ENCODE measurements at places on chromosomes 1 and 21. TPM values are rescaled to one million over a fixed set of nuclear protein-coding genes. Genes with fewer than 3 reads are reported as not detected.

SLC1A7 gene
- 0.14 TPM for total RNA-seq

BNIPL gene
- total RNA-seq, result 0.22 TPM

PLA2G2D gene
- not detected for total RNA-seq

INAVA gene
- total RNA-seq, result 0.14 TPM

AADACL4 gene
- not detected for total RNA-seq

RGS8 gene
- total RNA-seq, result not detected

MIXL1 gene
- total RNA-seq, result not detected

BCL2L15 gene
- under 0.01 TPM for total RNA-seq

MYOG gene
- not detected for total RNA-seq

CYP4Z1 gene
- not detected for total RNA-seq

FCRLA gene
- 0.22 TPM for total RNA-seq

FCER1A gene
- not detected for total RNA-seq

C1orf115 gene
- total RNA-seq, result 2.4 TPM

PCP4L1 gene
- not detected for total RNA-seq

HES2 gene
- total RNA-seq, result 0.14 TPM

CDC14A gene
- total RNA-seq, result 8.9 TPM

BRDT gene
- 2.1 TPM for total RNA-seq

SYCP1 gene
- not detected for total RNA-seq

AUNIP gene
- total RNA-seq, result 6.6 TPM

CHIT1 gene
- not detected for total RNA-seq

Data from placental pericyte (primary cell).